AG20443 (cell line): ENCODE measurements at places on chromosomes 2 and 18.

DNA sequence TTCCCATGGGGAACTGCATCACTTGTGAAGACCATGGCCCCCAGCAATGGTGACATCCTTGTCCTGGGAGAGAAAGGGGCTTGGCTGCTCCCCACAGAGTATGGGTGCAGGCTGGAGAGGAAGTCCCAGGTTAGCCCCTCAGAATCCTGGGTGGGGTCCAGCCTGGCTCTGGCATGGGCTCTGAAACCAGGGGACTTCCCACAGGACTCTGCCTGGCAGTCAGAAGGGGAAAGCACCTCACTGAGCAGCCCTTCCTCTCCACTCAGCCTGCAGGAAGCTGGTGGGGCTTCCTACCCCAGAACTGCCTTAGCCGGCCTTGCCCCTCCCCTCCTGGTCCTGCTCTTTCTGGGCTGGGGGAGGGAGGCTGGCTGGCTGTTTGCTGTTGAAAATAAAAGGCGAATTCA is 3.7 kb downstream of the NEURL3 start:
- no peak for DNase-seq

GRCh38 chr18:59220784-59221765 is 1.1 kb downstream of the GRP start:
- DNase-seq, result peak; percentile 49

DNA sequence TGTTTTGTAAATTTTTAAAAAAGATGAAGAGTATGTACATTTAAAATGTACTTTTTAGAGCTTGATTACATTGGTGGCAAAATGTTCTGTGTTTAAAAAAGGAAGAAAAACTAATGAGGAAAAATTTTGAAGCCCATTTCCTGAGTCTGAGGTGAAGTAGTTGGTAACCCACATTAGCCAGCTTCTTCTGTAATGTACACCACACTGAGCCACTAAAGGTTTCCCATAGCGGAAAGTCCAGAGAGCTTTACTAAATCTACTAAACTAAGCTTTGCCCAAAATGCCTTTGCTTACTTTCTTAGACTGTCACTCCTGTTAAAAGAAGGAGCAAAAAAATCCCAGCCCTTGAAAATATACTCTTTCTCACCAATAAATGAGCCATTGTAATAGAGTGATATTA is 804.8 kb upstream of the ZEB2 start:
- no peak for DNase-seq

DNA sequence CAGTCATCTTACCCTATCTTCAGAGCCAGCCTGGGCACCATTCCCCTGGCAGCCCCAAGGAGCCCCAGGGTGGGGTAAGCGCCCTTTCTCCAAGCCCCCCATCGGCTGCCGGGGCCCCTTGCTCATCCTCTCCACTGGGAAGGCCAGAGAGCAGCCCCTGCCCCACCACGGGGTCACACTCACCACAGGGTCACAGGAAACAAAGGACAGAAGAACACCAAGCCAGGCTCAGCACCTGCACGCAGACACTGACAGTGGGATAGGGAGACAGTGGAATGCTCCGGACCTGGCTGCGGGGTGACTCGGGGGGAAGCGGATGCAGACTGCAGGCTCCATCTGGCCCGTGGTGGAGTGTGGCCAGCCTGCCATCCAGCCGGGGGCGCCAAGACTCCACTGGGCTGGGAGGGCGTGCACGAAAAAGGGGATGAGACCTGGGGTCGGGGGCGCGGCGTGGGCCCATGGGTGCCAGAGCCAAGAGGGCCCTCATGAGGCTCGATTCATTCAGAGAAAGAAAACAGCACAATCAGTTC is 21.1 kb downstream of the HDAC4 start:
- DNase-seq, result no peak

DNA sequence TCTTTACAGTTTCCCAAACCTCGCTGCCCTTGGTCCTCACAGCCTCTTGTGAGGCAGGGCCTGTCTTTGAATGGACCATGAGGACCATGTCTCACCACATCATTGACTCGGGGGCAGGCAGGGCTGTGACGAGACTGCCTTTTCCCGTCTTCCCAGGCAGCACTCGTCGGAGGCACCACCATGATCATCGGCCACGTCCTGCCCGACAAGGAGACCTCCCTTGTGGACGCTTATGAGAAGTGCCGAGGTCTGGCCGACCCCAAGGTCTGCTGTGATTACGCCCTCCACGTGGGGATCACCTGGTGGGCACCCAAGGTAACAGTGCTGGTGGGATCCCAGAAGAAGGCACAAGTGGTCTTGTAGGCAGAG is 45.7 kb upstream of the MAPRE3 start:
- DNase-seq, result no peak

GRCh38 chr2:139628931-139629330 is 848.7 kb upstream of the NXPH2 start:
- no peak for DNase-seq

GRCh38 chr2:696999-697627 is 19.9 kb upstream of the TMEM18 start:
- DNase-seq, result no peak

- peak; percentile 61 for DNase-seq
Measured at GRCh38 chr2:111704246-111704645, 179.7 kb downstream of the ANAPC1 start.

GRCh38 chr2:229130522-229130921 is 140.6 kb downstream of the PID1 start:
- DNase-seq, result no peak

DNA sequence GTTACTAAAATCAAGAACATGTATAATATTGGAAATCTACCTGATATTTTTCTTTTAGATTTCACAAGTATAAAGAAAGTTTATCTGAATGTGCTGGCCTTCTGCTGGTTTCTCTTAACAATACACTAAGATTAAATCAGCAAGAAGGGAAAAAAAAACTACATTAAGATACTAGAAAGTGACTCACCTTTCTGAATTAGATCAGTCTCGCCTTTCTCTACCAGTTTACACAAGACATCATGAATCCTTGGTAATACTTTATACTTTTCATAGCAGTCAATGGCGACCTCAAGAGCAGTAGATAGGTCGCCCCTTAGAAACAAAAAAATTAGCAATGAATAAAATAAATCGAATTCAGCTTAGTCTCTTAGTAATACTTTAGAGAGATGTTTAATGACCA is 61.2 kb downstream of the LRPPRC start:
- no peak for DNase-seq

DNA sequence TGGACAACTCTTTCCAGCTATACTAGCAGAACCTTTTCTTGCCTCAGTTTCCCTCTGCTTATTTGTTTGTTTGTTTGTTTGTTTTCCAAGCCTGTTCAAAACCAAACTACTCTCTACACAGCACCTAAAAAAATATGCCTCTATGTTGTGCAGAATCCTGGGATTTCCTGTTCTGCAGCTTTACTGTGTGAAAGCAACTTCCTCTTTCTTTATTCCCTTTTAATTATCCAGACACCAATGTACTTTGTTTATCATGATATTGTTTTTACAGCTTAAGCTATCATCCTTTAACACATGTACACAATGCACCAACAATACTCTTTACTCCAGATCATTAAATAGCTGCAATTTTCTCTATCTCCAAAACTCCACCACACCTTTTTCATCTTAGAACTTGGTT is 259.5 kb downstream of the EPHA4 start:
- DNase-seq, result no peak

DNA sequence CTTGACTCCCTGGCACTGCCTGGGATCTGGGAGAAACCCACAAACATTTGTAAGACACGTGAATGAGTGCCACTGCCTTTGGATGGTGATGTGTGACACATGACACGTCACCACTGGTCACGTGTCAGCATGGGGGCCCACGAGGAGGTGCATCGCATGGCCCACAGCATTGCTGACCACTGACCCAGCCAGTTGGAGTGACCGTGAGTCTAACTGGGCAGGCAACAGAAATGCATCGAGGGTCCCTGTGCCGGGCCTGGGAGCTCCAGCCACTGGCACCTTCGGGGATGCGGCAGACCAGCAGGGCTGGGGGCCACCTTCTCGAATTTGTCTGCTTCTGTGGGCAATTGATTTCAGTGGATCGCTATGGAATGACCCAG is 121.9 kb upstream of the HDAC4 start:
- DNase-seq, result no peak

DNA sequence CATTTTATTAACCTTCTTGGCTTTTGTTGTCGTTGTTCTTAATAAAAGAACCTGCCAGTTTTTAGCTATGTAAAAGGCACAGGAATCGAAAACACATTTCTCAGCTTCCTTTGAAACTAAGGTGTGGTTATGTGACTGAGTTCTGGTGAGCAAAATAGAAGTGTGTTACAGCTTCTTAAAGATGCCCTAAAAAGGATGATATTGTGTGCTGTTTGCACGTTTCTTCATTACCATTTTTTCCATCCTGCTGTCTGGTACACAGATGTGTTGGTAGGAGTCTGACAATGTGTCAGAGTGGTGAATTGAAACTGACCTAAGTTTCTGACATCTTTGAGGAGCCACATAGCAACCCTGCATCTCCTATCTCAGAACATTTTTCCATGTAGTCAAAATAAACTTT is 380.6 kb downstream of the SUCLG1 start:
- DNase-seq, result no peak

GRCh38 chr2:233033672-233034071 is 1.2 kb downstream of the NEU2 start:
- DNase-seq, result no peak

DNA sequence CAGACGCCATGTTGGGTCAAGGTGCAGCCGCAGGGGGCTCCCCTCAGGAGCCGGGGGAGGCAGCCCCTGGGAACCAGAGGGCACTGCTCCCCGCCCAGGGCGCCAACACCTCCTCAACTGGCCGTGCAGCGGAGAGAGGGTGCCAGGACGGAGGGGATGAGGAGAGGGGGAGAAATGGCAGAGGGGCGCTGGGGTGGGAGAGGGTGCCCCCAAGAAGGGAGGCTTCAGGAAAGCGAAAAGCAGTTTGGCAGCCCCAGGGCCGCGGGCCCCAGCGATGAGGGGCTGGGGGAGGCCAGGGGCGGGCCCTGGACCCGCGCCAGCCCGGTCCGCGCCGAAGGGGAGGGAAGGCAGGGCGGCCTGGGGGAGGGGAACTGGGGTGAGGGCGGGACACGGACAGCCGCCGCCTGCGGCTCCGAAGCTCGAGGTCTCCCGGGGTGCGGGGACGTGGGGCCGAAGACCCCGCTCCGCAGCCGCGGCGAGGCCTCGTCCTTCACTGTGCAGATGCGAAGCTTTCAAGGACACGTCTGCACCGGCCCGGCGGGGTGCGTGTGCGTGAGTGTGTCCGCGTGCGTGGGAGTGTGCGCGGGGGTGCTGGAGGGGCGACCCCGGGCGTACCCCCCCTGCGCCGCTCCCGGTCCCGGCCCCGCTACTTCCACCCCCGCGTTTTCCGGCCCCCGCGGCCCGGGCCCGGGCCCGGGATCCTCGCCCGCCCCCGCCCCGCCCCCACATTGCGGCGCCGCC is 1.4 kb downstream of the DNMT3A start:
- DNase-seq, result peak; percentile 48
